ENCODE measurements at places on chromosomes 3 and 15.

DNA sequence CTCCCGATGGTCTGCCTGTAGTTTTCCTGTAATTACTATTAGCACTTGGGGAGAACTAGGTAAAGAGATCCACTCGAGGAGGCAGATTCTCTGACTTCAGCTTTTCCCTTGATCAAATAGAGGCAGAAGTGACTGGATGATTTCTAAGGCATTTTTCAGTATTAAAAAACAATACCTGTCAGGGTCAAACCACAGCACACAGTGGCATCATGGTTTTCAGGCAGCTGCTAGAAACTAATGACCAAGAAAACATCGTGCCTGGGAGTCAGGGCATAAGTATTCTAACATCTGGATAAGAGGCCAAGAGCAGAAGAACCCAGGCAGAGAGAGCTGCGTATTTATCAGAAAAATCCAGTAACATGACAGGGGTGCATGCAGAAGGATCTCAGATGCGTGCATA lies 419.9 kb downstream of the TUSC7 start:
- DNase-seq = no peak

DNA sequence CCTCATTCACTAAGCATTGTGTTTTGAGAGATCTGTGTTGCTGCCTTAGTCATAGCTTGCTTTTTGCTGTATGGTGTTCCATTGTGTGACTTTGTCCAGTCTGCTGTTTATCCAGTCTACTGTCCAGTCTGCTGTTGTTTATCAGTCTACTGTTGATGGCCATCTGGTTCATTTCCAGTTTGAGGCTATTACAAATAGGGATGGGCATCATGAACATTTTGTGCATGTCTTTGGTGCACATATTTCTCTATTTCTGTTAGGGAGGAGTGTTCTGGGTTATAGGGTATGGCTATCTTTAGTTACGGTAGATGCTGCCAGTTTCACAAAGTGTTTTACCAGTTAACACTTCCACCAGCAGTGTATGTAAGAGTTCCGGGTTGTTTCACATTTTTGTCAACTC lies 22.2 kb upstream of the CLEC3B start:
- no peak for DNase-seq

GRCh38 chr15:27025481-27025966 lies 54.5 kb downstream of the GABRG3 start:
- no peak for DNase-seq

DNA sequence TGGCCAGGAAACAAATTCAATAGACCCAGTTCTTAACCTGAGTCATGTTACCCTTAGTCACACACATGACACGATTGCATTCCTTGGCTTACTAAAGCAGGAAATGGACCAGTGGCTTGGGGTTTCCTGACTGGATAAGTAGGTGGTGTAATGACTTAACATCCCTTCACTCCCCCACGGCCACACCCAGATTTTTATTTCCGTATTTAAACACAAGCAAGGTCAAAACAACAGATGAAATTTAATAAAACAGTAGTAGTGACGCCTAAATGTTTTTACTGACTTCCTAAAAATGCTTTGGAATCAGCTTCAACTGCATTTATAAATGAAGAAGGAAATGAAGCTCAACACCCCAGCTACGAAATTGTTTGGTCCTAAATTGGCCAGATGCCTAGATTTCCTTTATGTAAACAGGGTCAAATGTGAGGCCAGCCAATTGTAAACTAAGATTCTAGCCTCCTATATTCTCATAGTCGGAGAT lies 324.3 kb downstream of the CHST2 start:
- DNase-seq = no peak

DNA sequence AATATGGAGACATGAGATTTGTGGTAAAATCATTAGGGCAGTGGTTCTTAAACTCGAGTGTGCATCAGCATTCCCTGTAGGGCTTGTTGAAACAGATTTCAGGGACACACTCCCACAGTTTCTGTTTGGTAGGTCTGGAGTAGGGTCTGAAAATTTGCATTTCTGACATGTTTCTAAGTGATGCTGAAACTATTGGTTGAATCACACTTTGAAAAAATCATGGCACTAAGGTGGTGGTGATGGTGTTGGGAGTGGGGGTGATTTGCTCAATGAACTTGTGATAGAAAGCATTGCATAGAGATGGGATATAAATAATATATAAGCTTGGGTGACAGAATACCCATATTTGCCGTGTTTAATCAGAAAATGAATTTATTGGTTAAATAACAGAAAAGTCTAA lies 11.3 kb downstream of the MITF start:
- DNase-seq = no peak

DNA sequence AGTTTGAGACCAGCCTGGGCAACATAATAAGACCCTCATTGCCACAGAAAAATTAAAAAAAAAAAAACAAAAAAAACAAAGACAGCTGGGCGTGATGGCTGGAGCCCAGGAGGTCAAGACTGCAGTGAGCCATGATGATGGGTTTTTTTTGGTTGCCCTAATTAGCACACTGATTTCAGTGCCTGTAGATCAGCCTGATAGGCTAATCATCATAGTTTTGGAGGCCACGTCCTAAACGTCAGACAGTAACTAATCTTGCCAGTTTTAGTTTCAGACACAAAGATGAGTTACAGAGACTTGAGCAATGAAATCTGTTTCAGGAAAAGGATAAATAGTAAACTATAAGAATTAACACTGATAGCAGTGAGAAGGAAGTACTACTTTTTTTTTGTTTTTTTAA lies 55.4 kb downstream of the LRCH3 start:
- DNase-seq = no peak

Measured in NCI-H146 (cell line).